ENCODE measurements at places on chromosomes 4 and X.
A peak's percentile ranks its signal among the peaks of the same experiment; 100 is the strongest.

DNA sequence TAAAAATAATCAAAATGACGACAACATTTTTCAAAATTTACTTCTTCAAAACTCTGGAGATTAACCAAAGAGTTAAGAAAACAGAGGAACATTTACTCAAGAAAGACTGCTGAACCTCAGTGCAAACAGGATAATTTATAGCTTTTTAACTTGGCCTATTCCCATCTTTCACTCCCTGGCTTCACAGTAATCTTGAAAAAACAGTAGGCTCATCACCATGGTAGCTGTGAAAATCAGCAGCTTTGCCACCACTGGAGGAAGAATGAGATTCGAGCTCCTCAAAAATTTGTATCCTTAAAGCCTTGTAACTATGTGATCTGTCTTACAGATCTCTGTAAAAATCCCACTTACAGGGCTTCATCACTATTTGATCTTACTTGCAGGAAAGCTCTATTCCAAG is 447.7 kb upstream of the CTSO start:
- DNase-seq: no peak

DNA sequence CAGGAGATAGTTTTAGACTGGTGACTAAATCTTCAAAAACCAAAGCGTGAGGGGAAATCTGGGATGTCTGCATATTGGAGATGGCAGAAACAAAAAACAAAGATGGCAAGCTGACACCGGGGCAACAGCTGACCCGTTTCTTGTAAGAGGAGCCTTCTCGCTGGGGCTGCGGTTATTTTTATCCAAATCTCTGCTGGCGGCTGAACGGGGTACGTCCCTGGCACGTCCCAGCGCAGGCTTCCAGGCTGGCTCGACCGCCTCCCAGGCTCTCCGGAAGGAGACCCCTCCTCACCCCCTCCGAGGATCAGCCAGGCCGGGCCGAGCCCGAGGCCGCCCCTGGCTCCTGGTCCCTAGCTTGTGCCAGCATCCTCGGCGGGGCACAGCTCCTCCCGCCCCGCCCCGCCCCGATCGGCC is 403 bp downstream of the SGCB start:
- DNase-seq: peak; percentile 87

- DNase-seq: no peak
Observed at GRCh38 chr4:140776556-140776955, 20.4 kb upstream of the TBC1D9 start.

DNA sequence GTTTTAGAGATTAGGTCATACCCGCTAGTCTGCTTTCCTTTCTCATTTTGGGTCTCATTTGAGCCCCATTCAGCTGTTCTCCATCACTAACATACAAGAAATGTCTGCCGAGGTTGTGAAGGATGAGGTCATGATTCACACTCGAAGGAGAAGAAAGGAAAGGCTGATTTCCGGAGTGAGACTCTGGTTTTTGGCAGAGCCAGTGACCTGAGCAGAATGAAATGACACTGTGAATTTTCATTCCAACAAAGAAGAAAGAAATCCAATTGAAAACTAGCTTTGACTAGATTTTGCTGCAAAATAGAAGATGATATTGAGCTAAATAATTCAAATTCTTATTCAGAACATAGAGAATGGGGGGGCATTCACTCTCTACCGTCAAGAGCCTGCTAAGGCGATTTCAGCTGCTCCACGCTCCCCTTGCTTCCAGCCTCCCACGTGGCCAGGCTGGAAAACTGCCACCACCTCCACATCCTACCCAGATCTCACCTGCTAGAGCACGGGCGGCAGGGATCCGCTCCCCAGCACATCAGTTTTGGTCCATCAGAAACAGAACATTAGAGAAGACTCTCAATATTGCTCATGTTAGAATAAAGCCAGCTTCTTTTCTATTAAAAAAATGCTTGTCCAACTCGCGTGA is 39.0 kb downstream of the F11 start:
- DNase-seq: no peak

GRCh38 chr4:81459228-81459627 is 12.5 kb downstream of the RASGEF1B start:
- DNase-seq: no peak

- DNase-seq: no peak
Observed at GRCh38 chr4:158532556-158533231, 11.0 kb downstream of the RXFP1 start.

DNA sequence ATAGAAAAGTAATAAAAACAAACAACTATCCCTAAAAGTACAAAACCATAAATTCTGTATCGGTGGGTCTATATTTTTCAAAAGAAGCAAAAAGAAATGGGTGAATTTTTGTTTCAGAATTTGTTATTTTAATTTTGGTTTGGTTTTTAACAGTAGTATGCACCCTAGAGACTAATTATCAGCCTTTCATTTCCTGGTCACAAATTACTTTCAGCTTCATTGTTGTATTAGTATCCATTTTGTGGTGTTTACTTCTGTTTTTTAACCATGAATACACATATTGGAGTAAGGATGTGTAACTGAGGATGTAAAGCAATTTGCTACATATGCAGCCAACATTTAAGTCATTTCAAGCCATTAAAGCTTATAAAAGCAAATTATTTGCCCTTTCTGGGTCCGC is 97.8 kb downstream of the LUZP4 start:
- DNase-seq: no peak

DNA sequence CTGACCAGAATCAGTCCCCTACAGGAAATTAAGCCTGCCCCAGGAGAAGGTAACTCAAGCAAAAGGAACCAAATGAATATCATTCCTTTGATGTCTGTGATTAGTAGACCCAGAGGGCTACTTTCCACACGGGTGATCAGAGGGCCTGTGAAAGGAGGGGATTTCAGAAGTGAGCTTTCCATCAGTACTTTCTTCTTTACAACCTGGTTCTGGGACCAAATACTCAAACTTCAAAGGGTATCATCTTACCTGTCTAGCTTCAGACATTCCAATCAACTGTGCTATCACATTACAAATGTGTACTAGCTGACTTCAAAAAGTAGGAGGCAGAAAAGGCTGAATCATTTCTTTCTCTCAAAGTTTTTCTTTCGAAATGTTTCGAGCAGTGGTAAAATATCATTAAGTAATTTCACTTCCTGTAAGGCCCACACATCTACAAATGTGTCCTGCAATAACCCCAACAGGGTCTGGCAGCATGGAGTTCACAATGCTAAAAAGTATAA is 23.9 kb downstream of the ACSL4 start:
- DNase-seq: no peak

DNA sequence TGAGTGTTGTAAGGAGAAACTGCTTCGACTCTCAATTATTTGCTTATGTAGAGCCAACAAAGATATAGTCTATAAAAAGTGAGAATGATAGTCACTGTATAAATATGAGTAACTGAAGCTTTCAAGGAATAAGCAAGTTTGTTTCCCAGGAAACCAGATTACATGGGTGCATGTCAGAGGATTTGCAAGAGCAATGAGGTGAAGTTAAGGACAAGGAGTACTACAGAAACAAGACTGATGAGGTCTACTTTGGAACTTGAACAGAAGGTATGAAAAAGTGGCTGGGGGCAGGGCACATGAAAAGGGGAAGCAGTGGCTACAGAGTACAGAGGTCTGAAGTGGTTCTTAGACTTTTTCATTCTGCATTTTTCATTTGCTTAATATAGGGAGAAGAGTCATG is 321.0 kb upstream of the CXXC4 start:
- no peak for DNase-seq

- no peak for DNase-seq
Observed at GRCh38 chr4:94895081-94895480, 137.3 kb downstream of the BMPR1B start.

DNA sequence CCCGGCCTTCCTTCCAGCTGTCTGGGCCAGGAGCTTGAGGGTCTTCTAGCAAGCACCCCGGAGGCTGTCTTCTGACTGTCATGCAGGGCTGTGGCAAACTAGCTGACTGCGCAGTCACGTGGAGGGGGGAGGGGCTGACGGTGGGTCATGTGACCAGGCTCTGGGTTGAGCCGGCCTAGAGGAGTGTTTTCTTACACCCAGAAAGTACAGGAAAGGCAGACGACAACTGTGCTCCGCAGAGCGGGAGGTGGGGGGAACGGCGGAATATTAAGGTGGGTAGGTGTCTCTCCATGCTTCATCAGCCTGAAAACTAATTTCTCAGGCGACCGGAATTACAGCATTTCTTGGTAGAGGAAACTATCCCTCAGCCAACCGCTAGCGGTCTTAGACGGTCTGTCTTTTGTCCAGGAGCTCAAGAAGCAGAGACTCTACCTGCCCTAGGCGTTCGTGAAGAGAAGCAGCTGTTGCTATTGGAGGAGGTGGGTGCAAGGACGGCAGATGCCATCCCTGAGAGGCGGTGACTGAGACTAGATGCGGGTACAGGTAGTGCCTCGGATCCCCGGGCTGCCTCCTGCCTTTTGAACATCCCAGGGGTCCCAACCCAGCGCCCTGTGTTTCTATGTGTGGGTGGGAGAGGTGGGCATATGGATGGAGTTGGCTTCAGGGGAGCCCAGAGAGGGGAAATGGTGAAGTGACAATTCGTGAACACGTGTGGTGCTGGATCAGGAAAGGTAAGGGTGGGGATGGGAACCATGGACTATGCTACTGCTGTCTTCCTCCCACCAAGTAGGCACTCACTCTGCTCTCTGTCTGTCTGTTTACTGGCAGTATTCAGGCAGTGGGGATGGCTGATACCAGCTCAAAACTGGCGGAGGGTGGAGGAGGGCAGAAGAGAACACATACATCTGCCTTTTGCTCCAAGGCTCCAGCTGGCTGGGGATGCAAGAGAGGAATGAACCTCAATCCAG is 8.8 kb downstream of the GPRASP1 start:
- DNase-seq: peak; percentile 81

GRCh38 chrX:119512146-119512800 is 44.0 kb downstream of the SLC25A5 start:
- DNase-seq: peak; percentile 22

GRCh38 chrX:362351-362750 is 24.4 kb downstream of the PPP2R3B start:
- no peak for DNase-seq

DNA sequence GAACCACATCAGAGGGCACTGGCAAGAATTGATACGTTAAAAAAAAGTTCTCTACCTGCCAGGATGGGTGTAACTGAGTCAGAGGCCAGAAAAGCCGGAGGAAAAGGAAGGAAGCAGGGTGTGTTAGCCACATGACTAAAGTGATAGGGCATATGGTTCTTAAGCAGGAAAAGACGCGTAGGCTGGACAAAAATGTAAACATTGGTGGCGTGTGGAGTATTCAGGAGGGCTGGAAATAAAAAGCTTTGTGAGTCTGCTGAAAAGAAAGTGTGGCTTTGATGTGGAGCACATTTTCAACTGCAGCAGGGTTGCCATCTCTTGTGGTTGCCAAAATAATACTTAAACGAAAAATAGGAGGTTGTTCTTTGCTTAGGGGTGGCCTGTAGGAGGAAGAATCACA is 186.5 kb upstream of the RPL34 start:
- DNase-seq: no peak

GRCh38 chr4:125773502-125773901 is 458.7 kb downstream of the FAT4 start:
- DNase-seq: no peak

DNA sequence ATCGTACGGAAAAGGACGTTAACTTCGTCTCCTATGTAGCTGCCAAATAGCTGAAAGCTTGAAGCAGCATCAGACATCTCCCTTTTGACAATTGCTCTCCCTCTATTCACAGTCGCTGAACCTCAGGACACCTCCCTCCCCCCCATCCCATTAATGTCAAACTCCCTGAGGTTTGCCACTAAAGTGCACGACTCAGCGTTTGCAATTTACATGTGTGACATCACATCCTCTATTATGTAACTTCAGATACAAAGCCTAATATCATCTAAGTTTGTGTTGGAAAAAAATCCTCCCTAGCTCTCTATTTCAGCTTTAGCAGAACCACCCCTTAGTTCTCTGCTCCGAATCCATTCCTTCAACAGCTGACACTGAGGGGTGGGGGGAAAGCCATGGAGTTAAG is 5.5 kb upstream of the NR3C2 start:
- no peak for DNase-seq

Measured in posterior cingulate gyrus (tissue), 11 donors.